ENCODE measurements at places on chromosomes 3 and 15. TPM values are rescaled to one million over a fixed set of nuclear protein-coding genes. Genes with fewer than 3 reads are reported as not detected.

MIX23 gene
- total RNA-seq: 43.6 TPM

WDR93 gene
- not detected for total RNA-seq

GPR156 gene
- total RNA-seq: 0.27 TPM

GHSR gene
- not detected for total RNA-seq

GOLGA6L7 gene
- not detected for total RNA-seq

B3GALNT1 gene
- total RNA-seq: 13.7 TPM

DNA sequence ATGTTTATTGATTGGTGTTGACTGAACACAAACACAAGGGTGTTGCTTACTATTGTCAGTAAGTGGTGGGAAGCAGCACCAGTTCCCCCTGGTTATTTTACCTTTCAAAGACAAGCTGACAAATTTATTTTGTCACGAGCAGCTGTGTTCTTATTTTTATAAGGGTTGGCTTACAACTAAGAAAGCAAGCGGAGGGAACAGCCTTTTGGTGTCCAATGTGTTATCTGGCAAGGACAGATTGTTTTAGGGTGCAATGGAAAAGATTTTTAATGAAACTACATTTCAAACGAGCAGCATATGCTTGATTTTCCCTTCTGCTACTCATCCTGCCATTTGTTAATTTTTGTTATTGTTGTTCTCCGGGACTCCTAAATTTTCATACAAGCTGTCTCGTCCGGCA, 920.6 kb upstream of the CFAP20DC start:
- no peak for DNase-seq
- no peak overlapping the region for H3K4me3 ChIP-seq
- no peaks in the 10 kb centered on the region for H3K4me1 ChIP-seq
- no peak overlapping the region for H3K27ac ChIP-seq

DNA sequence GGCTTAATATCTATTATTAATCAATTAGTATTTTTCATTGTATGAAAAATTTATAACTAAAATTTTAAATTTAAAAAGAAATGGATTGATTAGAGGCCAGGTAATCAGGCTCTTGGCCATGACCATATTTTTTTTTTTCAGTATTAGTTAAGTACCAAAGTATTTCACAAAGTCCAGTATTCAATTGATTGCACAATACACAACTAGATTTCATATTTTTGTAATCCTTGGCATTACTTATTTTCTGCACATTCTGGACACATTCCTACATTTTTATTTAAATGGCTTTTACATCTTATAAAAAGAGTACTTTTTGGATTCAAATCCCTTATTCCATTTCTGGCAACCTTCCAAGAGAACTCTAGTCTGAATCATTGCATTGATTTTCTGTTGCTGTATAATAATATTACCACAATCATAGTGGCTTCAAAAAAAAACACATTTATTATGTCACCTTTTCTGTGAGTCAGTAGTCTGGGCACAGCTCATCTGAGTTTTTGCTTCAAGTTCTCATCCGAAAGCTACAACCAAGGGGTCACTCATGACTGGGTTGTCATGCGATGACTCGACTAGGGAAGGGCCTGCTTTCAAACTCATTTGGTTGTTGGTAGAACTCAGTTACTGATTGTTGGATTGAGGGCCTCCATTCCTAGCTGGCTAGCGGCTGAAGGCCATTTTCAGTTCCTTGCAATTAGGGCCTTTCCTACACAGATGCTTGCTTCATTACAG, 90.7 kb downstream of the CNTN6 start:
- no peak for DNase-seq
- no peak overlapping the region for H3K27ac ChIP-seq
- H3K27me3 ChIP-seq: no peaks in the 10 kb centered on the region
- H3K4me1 ChIP-seq: no peaks in the 10 kb centered on the region

GRCh38 chr15:43528542-43529007, 11.2 kb downstream of the MAP1A start:
- no peak overlapping the region for H3K27ac ChIP-seq
- no peaks in the 10 kb centered on the region for H3K4me1 ChIP-seq
- H3K27me3 ChIP-seq: no peaks in the 10 kb centered on the region
- H3K36me3 ChIP-seq: no peaks in the 10 kb centered on the region

GRCh38 chr3:32224016-32224516, 14.4 kb upstream of the CMTM8 start:
- no peaks in the 10 kb centered on the region for H3K36me3 ChIP-seq
- H3K27me3 ChIP-seq: no peaks in the 10 kb centered on the region
- no peak overlapping the region for H3K27ac ChIP-seq

GRCh38 chr15:64455961-64456371, 4.4 kb upstream of the ZNF609 start:
- H3K27ac ChIP-seq: no peak overlapping the region
- no peak overlapping the region for H3K4me3 ChIP-seq
- H3K4me1 ChIP-seq: peaks cover 7% of the 10 kb centered on the region
- DNase-seq: peak; percentile 52
- H3K36me3 ChIP-seq: no peaks in the 10 kb centered on the region

GRCh38 chr15:93467337-93467736, 378.3 kb upstream of the RGMA start:
- no peak for DNase-seq
- no peak overlapping the region for H3K27ac ChIP-seq
- no peaks in the 10 kb centered on the region for H3K4me1 ChIP-seq
- no peaks in the 10 kb centered on the region for H3K36me3 ChIP-seq
- H3K4me3 ChIP-seq: no peak overlapping the region

- no peaks in the 10 kb centered on the region for H3K4me1 ChIP-seq
- no peaks in the 10 kb centered on the region for H3K36me3 ChIP-seq
- no peak for DNase-seq
- H3K27ac ChIP-seq: no peak overlapping the region
- H3K4me3 ChIP-seq: no peak overlapping the region
Measured at GRCh38 chr15:70195171-70195570, 97.5 kb upstream of the TLE3 start.

GRCh38 chr3:10366651-10367101, 45.8 kb upstream of the SEC13 start:
- H3K27me3 ChIP-seq: no peaks in the 10 kb centered on the region
- no peak overlapping the region for H3K27ac ChIP-seq
- no peak overlapping the region for H3K4me3 ChIP-seq
- DNase-seq: peak; percentile 63
- H3K36me3 ChIP-seq: no peaks in the 10 kb centered on the region

DNA sequence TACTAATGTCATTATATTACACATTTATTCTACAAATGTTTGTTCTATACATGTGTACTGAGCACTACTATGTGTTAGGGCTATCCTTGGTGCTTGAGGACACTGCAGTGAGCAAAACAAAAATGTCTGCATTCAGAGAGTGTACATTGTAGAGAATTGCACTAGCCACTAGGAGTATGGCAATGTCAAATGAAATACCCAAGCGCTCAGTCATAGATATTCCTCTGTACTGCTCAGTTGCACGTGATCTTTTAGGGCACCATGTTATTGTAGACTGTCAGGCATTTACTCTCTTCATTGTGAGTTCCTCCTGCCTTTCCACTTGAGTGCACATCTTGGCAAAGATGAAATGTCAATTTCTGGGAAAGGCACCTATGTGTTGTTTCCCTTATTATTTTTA, 36.8 kb downstream of the FNDC3B start:
- no peaks in the 10 kb centered on the region for H3K27me3 ChIP-seq
- H3K36me3 ChIP-seq: peaks cover 7% of the 10 kb centered on the region
- H3K4me3 ChIP-seq: no peak overlapping the region

All from endothelial cell of umbilical vein (primary cell).